ENCODE measurements at places on chromosomes 2 and 18.

- no peak for DNase-seq
These were observed 73.1 kb downstream of the DNAH7 start for GRCh38 chr2:195995499-195995898.

DNA sequence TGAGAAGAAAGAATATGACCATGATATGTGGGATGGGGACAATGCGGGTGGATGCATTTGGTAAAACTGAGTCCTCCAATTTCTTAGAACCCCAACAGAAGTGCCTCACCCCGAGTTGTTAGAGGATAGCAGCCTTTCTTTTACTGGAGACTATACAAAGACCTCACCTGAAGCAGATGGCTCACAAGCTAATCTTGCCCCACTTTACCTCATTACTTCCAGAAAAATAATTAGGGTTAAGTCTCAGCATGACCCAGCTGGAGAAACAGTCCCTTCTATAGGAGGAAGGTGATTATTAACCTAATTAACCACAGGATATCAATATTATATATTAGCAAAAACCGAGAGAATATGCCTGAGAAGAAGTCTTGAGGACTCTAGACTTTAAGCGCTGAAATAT is 128.4 kb downstream of the PDE1A start:
- DNase-seq: no peak

- DNase-seq: no peak
These were observed 16.8 kb downstream of the SP140L start for GRCh38 chr2:230343747-230344146.

GRCh38 chr2:239241431-239241960 is 159.3 kb downstream of the HDAC4 start:
- DNase-seq: no peak

GRCh38 chr18:58013241-58014211 is 30.5 kb upstream of the NEDD4L start:
- no peak for DNase-seq

DNA sequence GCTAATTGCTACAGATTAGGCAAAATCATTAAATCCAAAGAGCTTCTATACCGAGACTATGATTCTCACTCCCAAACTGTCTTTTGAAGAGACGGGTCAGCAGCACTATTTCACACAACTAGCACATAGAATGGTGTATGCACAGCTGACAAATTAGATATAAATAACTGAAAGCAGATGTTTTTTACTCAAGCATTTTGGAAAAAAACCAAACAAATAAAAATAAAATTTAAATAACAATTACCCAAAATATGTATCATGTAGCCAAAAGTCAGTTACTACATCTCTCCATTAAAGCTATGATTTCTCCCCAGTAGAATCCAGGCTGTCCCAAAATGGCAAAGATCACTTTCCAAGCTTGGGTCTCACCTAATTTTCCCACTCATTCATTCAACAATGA is 107.9 kb downstream of the TMEM163 start:
- DNase-seq: no peak

DNA sequence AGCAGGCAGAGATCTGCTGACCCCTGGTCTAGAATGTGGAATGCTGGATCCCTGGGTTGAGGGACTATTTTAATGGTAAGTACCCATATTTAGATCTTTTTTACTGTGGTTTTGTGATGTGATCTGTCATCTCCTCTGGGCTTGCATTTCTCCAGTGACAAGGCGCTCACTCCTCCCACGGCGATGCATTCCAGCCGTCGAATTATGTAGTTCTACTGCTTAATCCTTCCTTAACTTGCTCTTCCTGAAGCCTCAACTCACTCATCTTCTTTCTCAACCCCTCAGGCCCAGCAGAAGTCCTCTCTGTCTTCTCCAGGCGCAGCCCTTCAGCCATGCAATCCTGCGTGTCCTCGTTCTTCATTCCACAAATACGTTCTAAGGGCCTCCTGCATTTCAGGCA is 51.2 kb downstream of the HPCAL1 start:
- no peak for DNase-seq

GRCh38 chr18:43160509-43160908 is 45.0 kb upstream of the RIT2 start:
- no peak for DNase-seq

DNA sequence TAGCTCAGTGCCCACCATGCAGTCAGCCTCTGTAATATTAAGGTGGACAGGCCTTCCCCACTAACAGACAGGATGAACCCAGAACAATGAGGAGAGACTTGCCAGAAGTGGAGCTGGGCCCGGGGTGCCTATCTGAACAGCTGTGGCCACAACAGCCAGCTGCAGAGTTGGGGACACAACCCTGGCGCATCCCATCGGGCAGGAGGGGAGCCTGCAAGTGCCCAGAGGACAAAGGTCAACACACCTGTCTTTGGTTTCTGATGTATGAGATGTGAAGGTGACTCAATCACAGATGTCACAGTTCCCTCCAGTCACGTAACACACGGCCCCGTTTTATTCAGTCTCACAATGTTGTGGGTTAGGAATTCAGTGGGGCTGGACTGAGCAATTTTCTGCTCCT is 48.2 kb upstream of the TAF1B start:
- DNase-seq: no peak

GRCh38 chr2:121451398-121451797 is 79.3 kb upstream of the RNU4ATAC start:
- DNase-seq: no peak

- DNase-seq: no peak
These were observed 154.0 kb upstream of the ARL4C start for GRCh38 chr2:234650911-234651310.

DNA sequence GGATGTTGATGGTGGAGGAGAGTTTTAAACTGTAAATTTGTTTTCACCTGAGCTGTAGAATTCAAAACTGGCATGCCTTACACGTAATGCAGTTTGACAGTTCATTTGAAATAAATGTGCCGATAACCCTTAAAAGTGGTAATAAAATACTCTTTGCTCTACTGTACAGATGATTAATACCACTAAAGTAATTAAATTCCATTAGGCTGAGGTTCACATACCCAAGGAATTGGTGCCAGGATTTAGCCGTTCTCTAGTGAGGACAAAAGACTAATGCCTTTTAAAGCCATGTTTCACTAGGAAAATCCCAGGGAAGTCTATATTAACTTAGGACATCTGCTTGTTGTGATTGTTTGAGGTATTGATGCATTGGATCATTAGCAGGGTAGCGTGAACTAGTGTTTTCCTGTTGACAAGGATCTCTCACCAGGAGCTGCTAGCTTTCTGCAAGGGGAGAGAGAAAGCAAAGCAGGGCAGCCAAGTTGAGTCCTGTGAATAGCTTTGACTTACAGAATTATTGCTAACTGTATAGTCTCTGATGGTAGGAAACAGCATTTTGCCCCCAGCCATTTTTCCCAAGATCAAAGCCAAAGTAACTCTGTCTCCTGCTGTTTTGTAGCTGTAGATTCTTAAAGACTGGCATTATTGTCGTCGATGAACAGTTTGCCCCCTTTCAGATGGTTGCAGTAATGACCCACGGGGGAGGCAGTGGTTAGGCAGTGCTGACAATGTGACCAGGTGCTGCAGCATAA is 280.9 kb upstream of the FANCL start:
- DNase-seq: no peak

DNA sequence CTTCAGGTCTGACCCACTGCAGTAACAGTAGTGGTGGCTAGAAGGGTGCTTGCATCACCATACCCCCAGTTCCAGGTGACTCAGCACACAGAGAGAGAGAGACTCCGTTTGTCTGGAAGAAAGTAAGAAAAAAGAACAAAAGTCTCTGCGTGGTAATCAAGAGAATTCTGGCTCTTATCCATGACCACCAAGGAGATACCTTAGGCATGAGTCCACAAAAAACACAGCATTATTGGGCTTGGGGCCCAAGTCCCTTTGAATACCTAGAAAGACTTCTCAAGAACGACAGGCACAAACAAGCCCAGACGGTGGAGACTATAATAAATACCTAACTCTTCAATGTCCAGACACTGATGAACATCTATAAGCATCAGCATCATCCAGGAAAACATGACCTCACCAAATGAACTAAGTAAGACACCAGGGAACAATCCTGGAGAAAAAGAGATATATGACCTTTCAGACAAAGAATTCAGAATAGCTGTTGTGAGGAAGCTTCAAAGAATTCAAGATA is 21.7 kb upstream of the BAZ2B start:
- no peak for DNase-seq

GRCh38 chr2:29787473-29788465 is 133.6 kb downstream of the ALK start:
- DNase-seq: no peak

DNA sequence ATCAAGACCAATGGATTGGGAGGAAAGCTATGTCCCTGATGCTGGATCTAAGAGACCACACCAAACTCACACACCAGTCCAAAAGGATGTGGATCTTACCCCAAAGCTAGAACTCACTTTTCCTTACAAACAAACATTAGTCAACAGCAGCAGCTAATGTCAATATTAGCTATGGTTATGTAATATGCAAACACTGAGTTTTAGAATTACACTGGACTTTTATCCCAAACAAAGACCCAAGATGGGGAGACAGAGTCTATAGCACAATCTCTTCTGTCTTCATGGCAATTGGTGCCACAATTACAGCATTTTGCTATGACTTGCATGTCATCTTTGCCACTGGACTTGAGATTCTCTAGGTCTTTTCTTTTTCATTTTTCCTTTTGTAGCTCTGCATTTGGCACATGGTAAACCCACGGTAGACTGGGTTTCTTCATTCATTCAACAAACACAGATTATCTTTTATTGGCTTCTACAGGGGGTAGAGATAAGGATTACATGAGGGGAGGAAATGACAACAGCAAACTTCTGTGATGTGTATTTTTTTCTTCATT is 59.0 kb downstream of the SPRED2 start:
- no peak for DNase-seq

DNA sequence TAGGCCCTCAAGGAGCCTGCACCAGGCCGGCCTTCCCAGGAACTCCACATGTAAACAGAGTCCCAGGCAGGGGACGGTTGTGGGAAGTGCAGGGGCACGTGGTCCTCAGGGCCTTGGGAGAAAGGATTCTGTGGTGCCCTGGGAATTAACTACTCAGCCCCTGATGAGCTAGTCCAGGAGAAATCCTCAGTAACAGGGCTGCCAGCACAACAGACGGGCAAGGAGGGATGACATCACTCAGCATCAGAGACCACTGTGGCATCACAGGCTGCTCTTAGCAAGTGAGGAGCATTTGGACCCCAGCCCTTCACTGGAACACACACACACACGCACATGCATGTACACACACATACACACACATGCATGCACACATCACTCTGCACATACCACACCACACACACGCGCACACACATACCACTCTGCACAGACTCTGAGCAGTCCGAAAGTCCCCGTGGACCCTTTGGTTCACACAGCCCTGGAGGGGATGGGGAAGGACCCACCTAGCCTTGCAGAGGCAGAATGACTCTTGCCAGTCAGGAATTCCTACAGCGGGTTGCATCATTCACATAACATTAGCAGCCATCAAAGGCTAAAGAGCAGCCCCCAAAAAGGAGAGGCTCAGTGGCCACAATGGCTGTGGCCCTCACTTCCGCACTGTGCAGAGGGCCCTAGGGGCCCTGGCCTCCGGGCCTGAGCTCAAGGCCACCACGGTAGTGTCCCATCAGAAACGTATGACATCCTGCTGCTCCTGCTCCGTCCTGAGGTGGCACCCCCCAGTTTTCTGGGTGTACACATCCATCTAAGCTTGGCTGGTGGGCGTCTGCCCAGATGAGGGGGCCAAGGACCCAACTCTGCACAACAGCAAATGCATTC is 1.9 kb upstream of the NMUR1 start:
- DNase-seq: no peak
